Islet precursor cell (in vitro differentiated cells): ENCODE measurements at places on chromosomes 12 and 14.

DNA sequence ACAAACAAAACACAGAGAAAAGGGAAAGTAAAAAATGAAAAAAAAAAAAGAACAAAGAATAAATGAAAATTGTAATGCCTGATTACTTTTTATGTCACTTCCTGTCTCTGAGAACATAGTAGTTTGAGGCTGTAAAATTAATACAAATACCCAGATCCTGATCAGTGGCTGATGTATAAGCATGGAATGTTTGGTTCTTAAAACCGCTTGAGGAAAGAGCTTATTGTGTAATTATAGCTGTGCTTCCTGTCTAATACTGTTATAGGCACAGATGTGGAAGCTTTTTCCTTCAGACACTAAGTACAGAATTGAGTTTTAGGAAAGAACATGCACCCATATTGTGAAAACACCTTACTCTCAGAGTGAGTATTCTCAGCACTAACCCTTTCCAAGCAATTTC lies 86.9 kb downstream of the AVPR1A start:
- no peak for DNase-seq

- DNase-seq: no peak
Measured at GRCh38 chr14:68011406-68012028, 191.9 kb downstream of the RAD51B start.

- DNase-seq: no peak
Measured at GRCh38 chr12:125166041-125166440, 100.8 kb downstream of the AACS start.

- DNase-seq: no peak
Measured at GRCh38 chr12:65275627-65276026, 2.9 kb upstream of the MSRB3 start.

- no peak for DNase-seq
Measured at GRCh38 chr12:96882862-96883261, 24.2 kb upstream of the NEDD1 start.

DNA sequence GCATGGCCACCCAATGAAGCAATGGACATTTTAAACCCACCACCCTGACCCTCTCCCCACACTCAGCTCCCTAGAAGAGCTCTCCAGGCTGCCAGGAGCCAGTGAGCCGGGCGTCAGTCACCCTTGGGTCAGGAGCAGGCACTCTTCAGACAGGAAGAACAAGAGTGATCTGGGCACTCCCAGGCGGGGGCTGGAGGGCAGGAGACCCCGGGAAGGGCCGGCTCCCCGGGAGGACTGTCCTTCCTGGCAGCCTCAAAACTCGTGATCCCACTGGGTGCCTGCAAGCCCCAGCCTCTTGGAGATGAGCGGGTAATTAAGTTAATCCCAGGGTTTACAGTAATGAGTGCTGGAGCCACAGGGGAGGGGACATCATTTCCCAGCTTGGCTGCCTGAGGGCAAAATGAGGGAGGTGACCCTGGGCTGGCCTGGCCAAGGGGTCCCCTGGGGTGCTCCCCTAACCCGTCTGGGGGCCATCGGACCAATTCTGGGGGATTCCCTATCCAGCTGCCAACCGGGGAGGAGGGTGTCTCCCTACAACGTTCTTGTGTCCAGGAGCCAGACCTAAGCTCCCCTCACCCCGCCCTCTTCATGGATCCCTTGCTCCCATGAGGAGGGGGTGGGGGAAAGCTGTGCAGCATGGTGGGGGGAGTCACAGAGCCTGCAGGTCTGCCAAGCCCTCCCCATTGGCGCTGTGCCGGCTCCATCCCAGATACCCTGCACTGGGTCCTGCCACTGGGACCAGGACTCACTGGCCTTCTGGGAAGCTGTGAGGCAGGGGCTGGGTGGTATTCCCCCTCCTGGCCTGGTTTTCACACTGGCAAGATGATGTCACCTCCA lies 59.2 kb downstream of the CCNK start:
- no peak for DNase-seq

- no peak for DNase-seq
Measured at GRCh38 chr12:12007001-12007712, 63.6 kb upstream of the BCL2L14 start.

DNA sequence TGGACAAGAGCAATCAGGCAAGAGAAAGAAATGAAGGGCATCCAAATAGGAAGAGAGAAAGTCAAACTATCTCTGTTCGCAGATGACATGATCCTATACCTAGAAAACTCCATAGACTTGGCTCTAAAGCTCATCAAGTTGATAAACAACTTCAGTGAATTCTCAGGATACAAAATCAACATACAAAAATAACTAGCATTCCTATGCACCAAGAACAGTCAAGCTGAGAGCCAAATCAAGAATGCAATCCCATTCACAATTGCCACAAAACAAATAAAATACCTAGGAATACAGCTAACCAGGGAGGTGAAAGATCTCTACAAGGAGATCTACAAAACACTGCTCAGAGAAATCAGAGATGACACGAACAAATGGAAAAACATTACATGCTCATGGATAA lies 417.5 kb upstream of the ATP2B1 start:
- no peak for DNase-seq

DNA sequence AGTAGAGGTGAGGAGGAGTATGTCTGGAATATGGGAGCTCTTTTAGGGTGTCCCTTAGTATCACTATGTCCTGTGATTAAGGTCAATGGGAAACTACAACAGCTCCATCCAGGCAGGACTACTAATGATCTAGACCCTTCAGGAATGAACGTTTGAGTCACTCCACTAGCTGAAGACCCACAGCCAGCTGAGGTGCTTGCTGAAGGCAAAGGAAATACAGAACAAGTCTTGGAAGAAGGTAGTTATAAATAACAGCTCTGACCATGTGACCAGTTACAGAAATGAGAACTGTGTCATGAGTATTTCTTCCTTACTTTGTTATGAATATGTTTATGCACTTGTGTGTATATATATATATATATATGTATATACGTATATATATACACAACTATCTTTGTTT lies 40.5 kb upstream of the USP44 start:
- no peak for DNase-seq

DNA sequence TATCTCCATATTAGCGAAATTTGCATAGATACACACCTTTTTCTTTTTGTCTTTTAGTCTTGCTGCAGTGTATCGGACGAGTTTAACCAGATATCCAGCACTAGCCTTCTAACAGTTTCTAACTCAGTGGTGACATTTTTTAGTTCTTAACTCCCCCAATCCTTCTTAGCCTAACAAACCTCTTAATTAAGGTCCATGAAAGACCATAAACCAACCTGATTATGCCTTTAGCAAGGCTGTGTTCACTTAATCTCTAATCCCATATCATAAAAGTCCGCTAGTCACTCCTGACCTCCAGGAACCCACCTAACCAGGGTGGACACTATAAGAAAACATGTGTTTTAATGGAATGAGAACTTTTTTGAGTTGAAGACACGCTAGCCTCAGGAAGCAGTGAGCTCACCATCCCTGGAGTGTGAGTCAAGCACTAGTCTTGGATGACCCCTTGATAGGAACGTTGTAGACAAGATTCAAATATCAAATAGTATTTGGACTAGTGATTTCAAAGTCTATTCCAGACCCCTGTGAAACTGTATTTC lies 9.5 kb downstream of the CDKN1B start:
- DNase-seq: no peak

- no peak for DNase-seq
Measured at GRCh38 chr12:127942981-127943380, 324.0 kb upstream of the TMEM132C start.

- DNase-seq: no peak
Measured at GRCh38 chr14:88841741-88842140, 17.3 kb downstream of the TTC8 start.

DNA sequence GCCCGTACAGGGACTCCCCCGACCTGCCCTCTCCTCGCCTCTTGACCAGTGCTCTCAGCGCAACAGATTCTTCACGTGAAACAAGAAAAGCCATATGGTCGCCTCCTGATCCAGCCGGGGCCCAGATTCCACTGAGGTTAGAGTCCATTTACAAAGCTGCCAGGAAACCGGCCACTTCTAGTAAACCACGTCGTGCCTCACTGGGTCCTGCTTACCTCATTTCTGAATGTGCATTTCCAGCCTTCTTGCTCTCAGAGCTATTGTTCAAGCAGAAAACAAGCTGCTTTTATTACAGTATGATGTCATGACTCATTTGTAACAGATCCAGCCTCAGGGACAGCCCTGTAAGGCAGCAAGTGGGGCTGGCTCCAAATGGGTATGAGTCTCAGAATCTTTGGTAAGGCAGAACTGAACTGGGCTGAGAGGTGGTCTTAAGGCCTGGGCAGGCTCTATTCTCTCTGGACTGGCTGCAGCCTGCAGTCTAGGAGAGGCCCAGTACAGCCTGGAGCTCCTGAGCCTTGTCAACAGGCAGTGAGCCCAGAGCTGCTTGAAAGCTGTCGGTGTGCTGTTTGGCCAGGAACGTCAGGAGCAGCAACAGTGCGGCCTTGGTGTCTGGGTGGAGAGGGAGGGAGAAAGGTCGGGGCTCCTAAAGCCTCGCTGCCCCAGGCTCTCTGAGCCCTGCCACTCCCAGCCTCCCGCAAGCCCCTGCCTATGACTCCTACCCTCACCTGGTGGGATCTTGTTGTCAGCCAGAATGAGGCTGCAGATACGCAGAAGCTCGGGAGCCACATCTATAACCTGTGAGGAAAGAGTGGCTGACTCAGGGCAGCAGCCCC lies 8.3 kb downstream of the REC8 start:
- DNase-seq: peak; percentile 58

DNA sequence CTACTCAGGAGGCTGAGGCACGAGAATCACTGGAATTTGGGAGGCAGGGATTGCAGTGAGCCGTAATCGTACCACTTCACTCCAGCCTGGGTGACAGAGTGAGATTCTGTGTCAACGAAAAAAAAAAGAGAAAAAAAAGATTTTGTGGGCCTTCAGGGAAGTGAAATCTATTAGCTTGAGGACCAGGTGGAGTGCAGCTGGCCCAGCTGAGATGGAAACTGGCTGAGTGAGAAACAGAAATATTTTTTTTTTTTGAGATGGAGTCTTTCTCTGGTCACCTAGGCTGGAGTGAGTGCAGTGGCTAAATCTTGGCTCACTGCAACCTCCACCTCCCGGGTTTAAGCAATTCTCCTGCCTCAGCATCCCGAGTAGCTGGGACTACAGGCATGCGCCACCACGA lies 2.3 kb upstream of the CLEC4C start:
- no peak for DNase-seq

DNA sequence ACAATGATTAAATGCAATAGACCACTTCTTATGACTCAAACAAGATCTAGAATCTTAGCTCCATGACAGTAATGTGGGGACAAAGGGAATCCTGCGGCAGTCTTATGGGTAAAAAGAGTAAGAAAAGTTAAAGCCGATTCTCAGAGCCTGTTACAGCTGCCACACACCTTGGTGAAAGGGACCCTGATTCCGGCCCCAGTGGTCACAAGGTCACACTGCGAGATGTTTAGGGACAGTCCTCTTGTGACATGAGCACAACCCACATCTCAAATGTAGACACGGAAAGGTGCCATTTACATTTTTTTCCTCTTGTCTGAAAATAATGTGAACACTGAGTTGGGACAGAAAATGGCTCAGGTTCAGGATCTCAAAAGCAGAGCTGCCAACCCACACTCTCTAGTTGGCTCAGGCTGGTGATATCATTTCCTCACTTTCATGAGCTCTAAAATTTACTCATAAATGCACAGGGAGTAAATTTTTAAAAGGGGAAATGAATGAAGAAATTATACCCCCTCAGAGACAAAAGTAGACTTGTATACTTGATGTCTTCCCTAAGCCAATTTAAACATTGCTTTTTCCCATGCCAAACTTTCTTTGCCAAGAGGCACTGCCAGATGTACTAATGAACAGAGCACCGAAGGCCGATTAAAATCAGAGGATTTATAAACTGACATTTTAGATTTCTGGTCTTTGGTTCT lies 113.1 kb upstream of the OVCH1 start:
- DNase-seq: no peak

- DNase-seq: no peak
Measured at GRCh38 chr12:111687255-111687654, 1.4 kb downstream of the ACAD10 start.

GRCh38 chr12:98997899-98998298 lies 352.8 kb downstream of the APAF1 start:
- no peak for DNase-seq

DNA sequence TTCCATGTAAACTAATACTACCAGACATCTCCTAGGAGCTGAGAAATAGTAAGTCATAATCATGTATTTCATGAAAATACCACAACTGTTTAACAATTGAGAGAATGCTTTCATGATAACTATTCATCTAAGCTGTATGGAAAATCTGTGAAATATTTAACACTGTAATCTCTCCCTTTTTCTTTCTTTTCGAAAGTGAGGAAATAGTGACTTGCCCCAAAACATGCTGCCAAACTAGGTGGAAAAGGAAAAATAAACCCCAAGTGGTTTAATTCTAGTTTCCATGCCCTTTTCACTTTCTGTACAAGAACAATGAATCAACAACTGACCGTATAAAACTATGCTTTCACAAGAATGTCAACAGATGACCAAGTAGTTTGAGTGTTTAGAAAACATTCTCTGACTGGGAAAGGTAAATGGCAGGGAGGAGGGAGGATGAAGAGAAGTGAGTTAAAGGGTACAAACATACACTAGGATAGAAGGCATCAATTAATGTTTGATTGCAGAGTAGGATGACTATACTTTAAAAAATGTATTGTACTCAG lies 147.5 kb upstream of the AVPR1A start:
- no peak for DNase-seq

DNA sequence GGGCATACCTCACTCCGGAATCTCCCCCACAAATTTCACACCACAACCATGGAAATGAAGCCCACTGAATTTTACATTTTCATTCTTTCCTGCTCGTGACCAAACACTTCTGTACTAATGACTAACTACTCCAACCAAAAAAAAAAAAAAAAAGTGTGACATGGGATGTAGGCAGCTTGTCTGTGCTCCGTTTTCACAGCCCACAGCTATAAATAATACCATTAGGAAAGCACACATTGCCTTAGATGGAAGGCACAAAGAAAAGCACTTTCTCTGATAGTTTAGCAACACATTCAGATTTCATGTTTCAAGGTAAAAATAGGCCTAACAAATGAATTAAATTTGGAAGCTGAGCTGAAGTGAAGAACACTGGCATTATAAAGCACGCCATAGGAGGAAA lies 42.5 kb downstream of the DUSP6 start:
- DNase-seq: no peak
